AG10803 (cell line): ENCODE measurements at places on chromosomes 5 and 9.

GRCh38 chr9:89603767-89604665 is 796 bp upstream of the GADD45G start:
- no peak for DNase-seq

DNA sequence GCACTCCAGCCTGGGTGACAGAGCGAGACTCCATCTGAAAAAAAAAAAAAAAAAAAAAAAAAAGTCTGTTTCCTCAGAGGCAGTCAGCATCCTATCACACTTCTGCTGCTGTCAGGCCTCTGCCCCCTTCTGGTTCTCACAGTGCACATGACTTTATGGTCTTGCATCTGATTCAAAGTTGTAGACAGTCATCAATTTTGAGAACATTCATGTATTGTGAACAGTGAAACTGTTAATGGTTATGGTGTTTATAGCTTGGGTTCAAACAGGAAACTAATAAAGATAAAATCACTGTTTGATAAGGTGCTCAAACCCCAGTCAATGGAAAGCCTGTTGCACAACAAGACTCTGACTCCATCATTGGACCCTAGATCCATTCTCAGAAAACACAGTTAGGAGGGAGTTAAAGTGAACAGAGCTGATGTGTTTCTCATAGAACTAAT is 61.4 kb downstream of the FOXD1 start:
- no peak for DNase-seq

GRCh38 chr5:111680737-111681413 is 76.1 kb downstream of the NREP start:
- peak; percentile 96 for DNase-seq

DNA sequence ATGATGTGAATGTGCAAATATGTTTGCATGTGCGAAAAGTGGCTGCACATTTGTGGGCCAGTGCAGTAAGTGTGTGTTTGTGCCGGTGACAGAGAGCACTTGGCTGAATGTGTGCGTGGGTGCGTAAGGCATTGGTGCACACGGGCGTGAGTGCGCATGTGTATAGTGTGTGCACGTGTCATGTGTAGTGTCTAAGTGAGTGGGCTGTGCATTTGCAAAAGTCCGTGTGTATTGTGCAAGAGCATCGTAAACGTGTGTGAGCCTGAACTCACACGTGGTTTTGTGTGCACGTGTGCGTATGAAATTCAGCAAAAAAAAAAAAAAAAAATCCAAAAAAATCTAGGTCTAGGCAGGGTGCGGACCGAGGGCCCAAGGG is 6.5 kb upstream of the EBF1 start:
- peak; percentile 25 for DNase-seq

GRCh38 chr5:1476181-1476966 is 31.1 kb upstream of the SLC6A3 start:
- DNase-seq, result no peak

GRCh38 chr9:95947118-95947517 is 71.6 kb downstream of the ERCC6L2 start:
- DNase-seq, result no peak

DNA sequence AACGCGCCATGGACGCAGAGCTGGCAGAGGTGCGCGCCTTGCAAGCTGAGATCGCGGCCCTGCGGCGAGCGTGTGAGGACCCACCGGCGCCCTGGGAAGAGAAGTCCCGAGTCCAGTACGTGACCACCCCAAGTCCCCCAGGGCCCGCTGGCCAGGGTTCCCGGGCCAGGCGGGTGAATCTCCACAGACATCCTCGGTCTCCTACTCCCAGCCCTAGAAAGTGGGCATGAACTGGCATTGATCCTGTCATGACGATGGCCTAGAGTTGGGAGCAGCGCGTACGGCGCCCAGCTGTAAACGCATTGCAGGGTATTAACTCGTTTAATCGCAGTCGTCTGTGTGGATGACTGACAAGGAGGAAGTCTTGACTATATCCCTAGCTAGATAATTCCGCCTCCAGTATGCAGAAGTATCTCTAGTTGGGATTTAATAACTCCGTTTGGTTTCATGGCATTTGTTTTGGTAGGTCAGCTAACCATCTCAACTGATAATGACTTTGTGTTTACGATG is 293 bp downstream of the CENPP start:
- DNase-seq, result no peak

DNA sequence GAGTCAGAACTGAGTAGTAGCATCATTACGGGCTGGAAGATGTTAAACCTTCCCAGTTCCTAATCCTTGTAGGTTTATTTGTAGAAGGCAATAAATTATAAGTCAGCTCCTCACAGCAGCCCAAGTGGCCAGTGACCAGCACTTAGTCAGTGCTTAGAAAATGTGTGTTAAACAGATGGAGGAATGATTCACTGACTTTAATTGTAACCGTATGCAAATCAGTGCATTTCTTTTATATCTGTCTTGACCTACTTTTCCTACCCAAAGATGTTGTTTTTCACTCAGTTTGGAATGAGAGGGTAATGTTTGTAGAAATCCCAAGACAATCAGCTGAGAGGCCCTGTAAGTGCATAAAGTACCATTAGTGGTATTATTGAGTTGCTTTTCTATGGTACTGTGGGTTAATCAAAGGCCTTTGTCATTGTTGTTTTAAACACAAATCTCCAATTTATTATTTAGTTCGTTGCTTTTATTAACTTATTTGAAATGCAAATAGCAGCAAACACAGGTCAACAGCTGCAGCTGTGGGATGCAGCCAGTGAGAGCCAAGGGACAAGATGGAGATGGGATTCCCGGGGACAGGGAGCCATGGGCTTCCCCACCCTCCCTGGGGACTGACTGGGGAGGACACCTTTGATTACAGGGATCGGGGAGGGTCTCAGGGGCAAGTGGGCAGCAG is 49.8 kb downstream of the MAP1B start:
- DNase-seq, result peak; percentile 96

DNA sequence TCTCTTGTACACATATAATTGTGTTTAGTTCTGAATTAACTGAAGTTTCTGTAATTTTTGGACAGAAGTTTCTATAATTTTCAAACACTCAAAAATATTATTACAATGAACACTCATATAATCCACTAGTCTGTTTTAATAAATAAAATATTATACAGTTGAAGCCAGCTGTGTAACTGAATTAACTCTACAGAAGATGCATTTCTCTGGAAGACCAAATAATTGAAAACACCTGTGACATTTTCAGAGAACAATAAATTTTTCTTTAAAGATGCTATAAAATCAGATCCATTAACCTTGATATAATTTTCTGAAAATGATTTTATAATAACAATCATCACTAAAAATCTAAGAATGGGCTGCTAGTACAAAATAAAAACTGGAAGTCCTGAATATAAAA is 14.7 kb downstream of the NADK2 start:
- no peak for DNase-seq

DNA sequence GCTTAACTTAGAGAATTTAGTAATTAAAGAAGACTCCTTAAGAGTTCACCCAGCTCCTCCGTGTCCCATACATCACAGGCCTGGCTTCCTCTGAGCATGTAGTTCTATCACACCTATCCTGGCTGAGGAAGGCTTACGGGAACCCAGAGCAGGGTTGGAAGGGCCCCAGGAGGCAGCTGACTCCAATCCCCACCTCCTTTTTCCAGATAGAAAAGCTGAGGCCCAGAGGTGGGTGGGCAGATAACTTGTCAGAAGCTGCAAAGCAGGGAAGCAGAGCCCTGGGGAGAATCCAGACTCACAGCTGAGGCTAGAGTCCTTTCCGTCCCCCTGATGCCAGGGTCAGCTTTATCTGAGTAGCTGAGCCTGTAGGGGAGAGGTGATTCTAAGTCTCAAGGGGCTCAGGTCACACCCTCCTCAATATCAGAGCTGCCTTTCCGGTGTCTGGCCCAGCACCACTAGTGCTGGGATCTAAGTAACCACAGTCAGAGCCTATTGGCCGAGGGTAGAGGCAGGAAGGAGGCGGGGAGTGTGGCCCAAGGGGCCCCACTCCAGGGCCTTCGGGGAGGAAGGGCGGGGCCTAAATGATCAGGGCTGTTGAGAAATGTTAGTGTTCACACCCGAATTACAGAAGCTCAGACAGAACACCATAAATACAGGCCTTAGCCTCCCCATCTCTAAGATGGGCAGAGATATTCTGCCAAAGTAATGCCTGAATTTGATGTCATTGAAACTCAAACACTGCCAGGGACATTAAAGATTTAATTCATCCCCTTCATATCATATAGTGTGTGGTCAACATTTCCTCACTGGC is 9.9 kb downstream of the CCDC69 start:
- DNase-seq, result peak; percentile 23

DNA sequence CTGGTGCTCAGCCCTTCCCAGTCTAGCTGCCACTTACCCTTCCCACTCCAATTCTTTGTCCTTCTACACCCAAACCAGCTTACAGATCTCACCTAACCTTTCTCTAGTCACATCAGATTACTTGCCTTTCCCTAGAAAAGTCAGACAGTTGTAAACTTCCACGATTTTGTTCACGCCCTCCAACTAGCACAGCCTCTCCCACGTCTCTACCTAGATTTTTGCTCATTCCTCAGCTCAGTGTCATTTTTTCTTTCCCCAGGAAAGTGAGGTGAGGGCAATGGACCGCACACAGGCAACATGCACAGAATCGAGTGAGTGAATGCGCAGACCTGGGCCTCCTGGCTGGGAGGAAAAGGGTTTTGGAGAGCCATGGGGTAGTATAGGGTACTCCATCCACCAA is 20.9 kb upstream of the PRUNE2 start:
- no peak for DNase-seq

GRCh38 chr5:13382232-13382631 is 562.3 kb downstream of the DNAH5 start:
- DNase-seq, result no peak

DNA sequence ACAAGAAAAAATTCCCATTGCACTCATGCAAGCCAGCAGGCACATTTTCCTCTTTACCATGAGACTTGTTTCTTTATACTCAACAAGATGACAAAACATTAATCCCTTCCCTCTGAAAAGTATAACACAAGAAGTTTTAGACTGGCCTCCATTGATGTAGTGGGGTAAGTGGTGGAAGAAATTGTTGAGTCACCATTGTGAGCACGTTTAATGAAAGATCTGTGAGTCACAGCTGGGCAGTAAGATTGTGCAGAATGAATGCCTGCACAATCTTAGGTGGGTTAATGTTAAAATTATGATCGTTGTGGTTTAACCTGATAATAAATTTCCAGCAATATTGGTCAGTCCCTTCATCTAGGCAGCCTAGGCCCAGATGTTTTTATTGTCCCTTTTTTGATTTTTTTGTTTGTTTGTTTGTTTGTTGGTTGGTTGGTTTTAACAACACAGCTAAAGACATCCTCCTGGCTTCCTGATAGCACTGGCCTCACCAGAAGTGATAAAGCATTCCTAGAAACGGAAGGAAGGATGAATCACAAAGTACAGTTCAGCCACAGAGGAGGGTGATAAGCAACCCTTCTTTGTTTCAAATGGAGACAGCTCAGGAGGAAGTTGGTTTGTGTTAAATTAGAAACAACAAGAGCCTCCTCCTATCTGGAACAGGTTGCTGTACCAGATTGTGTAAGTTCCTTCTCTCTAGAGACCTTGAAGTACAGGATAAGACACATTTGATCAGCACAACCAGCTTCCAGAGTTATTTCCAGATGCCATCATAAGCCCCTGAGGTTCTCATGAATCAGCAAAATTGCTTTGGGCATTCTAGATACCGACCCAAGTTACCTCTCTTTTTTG is 40.3 kb downstream of the SLC24A2 start:
- no peak for DNase-seq

DNA sequence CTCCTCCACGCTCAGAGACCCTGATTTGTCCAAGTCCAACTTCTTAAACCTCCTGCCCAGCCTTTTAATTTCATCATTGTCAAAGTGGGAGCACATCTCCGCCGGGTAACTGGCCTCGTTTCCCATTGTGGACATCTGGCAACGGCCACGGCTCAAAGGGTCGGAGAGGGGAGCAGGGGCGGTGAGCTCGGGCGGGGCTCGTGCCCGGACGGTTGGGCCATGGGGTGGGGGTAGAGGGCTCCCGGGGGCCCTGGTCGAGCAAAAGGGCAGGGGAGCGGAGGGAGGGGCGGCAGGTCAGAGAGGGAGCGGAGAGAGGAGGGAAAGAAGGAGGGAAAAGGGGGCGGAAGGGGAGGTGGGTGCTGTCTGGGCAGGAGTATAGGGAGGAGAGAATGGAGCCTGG is at the start of gene PPP3R2:
TSS of gene PPP3R2 (minus strand) at position 174 of the 400 bp plus-strand sequence. CDS start at position 126, 48 bp downstream.
- DNase-seq, result no peak

- DNase-seq, result peak; percentile 47
These were observed 14.1 kb downstream of the LCN10 start for GRCh38 chr9:136728548-136729123.

DNA sequence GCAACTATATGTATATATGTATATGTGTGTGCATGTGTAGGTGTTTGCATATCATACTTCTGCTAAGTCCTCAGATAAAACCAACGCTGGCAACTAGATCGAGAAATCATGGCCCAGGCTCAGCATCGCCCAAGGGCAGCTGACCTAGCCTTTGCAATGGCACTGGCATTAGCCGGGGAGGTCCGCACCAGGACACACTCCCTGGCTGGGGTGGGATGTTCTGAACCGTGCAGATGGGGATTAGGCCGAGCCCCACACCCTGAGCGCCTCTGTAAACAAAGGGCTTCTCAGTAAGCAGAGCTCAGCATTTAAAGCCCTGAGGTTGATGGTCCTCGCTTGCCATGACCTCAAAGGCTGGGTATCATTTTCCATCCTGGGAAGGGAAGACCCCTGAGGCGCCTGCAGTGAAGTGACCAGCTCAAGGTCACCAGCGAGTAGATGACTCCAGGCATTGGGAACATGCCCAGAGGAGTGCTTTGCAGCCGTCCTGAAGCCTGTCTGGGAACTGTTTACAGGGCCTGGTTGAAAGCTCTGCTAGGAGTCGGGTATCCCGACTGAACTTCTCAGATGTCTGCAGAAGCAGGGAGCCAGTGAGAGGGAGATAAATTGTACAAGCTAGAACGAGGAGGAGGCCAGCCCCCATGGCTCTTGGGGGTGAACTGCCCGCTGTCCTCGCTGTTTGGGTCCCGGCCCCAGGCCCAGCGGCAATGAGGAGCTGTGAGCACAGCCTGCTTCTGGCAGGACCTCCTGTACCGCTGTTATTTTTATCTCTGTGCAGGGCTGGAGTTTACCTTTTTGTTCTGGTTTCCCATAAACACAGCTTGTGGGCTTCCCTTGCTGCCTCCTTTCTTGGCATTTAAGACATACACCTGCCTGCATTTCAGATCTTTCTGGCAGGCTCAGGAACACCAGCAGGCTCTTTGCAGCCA is 18.4 kb downstream of the GADD45G start:
- DNase-seq, result no peak

DNA sequence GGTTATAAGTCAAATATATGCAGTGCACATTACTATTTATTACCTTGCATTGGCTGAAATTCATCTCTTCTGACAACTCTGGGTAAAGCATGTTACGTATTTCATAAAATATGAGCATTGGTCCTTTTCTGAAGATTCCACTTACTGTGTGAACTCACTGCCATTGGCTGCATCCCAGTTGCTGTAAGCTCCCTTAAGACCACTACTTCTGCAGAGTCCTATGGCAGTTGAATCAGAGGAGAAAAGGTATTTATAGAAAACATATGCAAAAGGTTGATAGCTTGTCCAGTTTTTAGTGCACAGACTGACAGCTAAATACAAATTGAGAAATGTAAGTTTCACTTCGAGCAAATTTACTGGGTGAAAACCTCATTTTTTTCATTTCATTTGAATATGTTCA is 394.6 kb upstream of the ARRDC3 start:
- DNase-seq, result no peak

- DNase-seq, result no peak
These were observed 189.5 kb downstream of the BRINP1 start for GRCh38 chr9:119179701-119180100.
